ENCODE measurements at places on chromosomes 16 and 17. TPM values are rescaled to one million over a fixed set of nuclear protein-coding genes. Genes with fewer than 3 reads are reported as not detected.

Gene TBC1D3
- total RNA-seq = not detected

Gene USP6
- total RNA-seq = 0.09 TPM

Gene CCL17
- total RNA-seq = not detected

Gene SNF8
- total RNA-seq = 93.0 TPM

Gene FBXW10
- 0.15 TPM for total RNA-seq

Gene PPL
- total RNA-seq = 1.0 TPM

Measured in neural progenitor cell (in vitro differentiated cells).